ENCODE measurements at places on chromosomes 12 and 14. TPM values are rescaled to one million over a fixed set of nuclear protein-coding genes. Genes with fewer than 3 reads are reported as not detected.

DNA sequence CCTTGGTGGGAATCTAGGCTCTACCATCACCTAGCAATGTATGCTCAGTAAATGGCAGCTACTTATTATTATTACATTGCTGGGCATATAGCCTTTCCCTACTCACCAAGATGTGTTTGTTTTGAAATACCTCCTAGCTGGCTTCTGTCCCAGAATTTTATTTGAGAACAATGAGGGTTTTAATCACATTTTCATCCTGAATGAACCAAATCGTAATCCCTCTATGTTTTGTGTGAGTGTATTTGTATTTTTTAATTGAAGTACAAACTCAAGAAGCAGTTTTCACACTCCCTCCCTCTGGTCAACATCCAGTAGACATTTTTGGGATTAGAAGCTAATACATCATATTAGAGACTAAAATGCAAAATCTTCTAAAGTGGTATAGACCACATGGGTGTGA is 7.6 kb downstream of the SLC7A8 start:
- DNase-seq = no peak

Gene AHNAK2
- 277 TPM for total RNA-seq

Gene SYT1
- 10.0 TPM for total RNA-seq

GRCh38 chr12:111395336-111396187 is 10.2 kb upstream of the SH2B3 start:
- DNase-seq = no peak

DNA sequence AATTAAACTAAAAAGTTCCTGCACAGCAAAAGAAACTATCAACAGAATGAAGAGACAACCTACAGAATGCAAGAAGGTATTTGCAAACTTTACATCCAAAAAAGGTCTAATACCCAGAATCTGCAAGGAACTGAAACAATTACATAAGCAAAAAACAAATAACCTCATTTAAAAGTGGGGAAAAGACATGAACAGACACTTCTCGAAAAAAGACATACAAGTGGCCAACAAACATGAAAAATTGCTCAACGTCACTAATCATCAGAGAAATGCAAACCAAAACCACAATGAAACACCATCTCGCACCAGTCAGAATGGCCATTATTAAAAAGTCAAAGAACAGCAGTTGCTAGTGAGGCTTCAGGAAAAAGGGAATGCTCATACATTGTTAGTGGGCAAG is 15.2 kb downstream of the PDE6H start:
- DNase-seq = no peak

DNA sequence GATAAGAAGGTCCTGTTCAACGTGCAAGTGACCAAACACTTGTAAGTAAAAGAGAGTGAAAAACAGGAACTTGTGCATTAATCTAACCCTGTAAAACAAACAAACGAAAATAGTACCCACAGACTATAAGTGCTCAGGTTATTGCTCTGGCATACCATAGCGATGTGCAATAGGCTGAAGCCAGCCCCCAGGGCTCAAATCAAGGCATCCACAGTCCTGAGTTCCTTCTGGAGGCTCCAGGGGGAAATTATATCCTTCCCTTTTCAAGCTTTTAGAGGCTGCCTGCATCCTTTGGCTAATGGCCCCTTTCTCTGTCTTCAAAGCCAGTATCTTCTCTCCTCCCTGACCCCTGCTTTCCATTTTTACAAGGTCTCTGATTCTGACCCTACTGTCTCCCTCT is 8.1 kb upstream of the CMAS start:
- no peak for DNase-seq
